ENCODE measurements at places on chromosomes 11 and 22.
A peak's percentile ranks its signal among the peaks of the same experiment; 100 is the strongest.

GRCh38 chr11:118916842-118917388 is 8.8 kb downstream of the BCL9L start:
- H3K27me3 ChIP-seq = no peaks in the 10 kb centered on the region
- H3K4me3 ChIP-seq = no peak overlapping the region
- DNase-seq = peak; percentile 55

GRCh38 chr11:102582140-102582539 is 43.0 kb downstream of the MMP20 start:
- no peak overlapping the region for H3K4me3 ChIP-seq
- H3K4me1 ChIP-seq = no peaks in the 10 kb centered on the region
- no peaks in the 10 kb centered on the region for H3K36me3 ChIP-seq
- no peak overlapping the region for H3K27ac ChIP-seq
- H3K27me3 ChIP-seq = no peaks in the 10 kb centered on the region

DNA sequence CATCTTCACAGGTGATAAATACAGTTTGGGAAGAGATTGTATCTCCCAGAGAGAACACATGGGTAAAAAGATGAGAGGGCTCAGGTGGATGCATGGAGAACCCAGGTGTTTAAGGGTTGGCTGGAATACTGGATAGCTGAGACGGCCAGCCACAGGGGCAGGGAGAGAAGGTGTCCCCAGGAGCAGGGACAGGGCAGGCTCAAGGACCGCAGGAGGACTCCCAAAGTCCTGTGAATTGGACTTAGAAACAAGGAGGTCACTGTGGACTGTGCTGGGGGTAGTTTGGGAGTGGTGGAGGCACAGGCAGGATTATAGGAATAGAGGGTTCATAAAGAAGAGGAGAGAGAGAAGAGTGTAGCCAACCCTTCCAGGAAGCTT is 103.8 kb upstream of the PARVA start:
- no peaks in the 10 kb centered on the region for H3K27me3 ChIP-seq
- peaks cover 8% of the 10 kb centered on the region for H3K4me1 ChIP-seq
- no peak for DNase-seq
- no peak overlapping the region for H3K27ac ChIP-seq
- no peaks in the 10 kb centered on the region for H3K36me3 ChIP-seq
- H3K4me3 ChIP-seq = no peak overlapping the region

GRCh38 chr11:73114110-73114834 is 27.8 kb downstream of the FCHSD2 start:
- H3K4me1 ChIP-seq = no peaks in the 10 kb centered on the region
- DNase-seq = no peak
- no peak overlapping the region for H3K27ac ChIP-seq

DNA sequence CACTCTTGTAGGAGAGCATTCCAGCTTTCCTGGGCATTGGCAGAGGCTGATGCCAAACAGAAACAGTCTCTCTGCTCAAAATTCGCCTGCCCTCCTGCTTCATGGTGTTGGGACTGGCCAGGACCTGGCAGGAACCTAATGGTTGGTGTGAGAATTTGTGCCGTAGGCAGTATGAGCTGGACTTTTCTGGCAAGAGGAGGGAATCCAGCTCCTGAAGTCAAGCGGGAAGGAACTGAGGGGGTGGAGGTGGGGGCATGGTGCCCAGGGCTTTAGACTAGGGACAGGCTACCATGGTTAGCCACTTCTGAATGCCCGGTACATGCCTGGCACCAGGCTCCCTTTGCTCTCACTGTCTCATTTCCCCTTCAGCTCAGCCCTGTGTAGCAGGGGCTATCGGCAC is 6.9 kb upstream of the TOMM22 start:
- H3K4me1 ChIP-seq = no peaks in the 10 kb centered on the region
- no peaks in the 10 kb centered on the region for H3K27me3 ChIP-seq
- DNase-seq = no peak
- H3K4me3 ChIP-seq = no peak overlapping the region
- H3K27ac ChIP-seq = no peak overlapping the region

- DNase-seq = no peak
- H3K36me3 ChIP-seq = no peaks in the 10 kb centered on the region
- H3K27me3 ChIP-seq = no peaks in the 10 kb centered on the region
- H3K27ac ChIP-seq = peak overlapping the region; percentile 89
Measured at GRCh38 chr22:28882545-28882877, 861 bp upstream of the ZNRF3 start.

DNA sequence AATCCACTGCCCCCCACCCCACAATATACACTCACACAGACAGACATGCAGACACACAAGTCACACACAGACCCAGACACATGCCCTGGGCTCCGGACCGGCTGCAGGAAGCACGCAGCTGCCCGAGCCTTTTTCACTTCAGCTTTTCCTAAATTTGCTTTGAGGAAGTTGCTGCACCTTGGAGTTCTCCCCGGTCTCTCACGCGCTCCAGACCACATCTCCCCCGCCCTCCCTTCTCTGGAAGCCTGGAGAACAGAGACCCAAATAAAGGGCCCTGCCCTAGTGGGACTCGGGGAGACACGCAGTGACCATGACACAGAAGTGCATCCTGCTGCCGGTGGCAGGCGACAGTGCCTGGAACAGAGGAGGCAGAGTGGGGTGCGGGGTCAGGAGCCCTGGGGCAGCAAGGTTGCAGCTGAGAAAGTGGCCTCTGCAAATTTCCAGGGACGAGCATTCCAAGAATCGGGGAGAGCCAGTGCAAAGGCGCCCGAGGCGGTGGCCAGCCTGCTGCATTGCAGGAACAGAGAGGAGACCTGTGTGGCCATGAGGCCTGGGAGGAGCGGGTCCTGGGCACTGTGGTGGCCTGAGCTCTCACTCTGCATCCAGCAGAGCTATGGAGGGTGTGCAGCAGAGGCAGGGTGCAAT is 19.1 kb downstream of the RPL3 start:
- DNase-seq = peak; percentile 42
- H3K36me3 ChIP-seq = no peaks in the 10 kb centered on the region
- peaks cover 17% of the 10 kb centered on the region for H3K4me1 ChIP-seq
- peaks cover 5% of the 10 kb centered on the region for H3K27me3 ChIP-seq
- peak overlapping the region; percentile 46 for H3K27ac ChIP-seq

DNA sequence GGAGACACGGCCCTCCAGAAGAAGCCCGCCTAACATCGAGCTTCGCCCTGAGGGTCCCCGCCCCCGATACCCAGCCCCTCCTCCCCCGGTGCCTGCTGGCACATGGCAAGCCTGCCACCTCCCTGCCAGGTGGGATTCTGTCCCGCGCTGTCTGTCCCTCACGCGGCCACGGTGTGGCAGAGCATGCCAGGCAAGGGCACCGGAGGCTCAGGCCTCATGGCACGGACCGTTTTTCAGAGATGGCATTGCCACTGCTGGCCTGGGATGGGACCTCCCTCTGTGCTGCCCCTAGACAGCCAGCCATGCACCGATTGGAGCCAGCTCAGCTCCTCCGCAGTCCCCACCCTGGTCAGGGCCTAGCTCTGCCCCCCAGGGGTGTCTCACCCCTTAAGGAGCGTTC is 19.4 kb downstream of the MRPL23 start:
- no peaks in the 10 kb centered on the region for H3K36me3 ChIP-seq
- no peaks in the 10 kb centered on the region for H3K4me1 ChIP-seq
- no peak overlapping the region for H3K27ac ChIP-seq
- DNase-seq = no peak

DNA sequence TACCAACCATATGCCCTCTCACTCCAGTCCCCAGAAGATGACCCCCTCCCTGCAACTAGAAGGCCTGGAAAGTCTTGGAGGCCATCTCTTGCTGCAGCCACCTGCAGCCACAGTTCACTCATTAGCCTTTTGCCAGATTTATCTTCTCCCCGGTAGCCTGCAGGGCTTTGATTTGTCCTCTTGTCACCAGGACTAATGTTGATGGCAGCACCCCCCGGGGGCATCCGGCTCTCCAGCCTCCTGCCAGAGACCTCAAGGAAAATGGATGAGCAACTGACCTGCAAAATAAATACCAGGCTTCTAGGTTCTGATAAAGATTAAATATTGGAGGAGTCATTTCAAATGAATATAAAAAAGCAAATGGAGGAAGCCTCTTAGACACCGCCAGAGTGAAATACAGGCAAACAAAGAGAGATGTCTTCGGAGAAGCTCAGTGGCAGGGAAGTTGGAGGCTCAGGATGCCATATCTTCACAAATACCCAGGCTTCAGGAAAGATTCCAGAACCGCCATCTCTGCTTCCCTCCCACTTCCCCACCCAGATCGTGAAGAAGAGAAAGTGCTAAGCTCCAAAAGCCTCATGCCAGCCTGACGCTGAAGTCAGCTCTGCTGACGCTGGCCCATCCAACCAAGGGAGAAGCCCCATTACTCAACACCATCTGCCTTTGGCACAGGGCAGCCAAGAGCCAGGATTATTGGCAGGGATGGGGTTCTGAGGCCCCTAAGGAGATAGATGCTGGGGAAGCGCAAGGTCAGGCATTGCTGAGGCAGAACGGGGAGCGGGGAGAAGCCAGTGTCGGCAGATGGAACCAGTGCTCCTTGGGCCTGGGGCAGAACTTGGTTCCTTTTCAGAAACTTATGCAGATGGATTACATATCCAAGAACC is 362.7 kb downstream of the CADM1 start:
- no peaks in the 10 kb centered on the region for H3K27me3 ChIP-seq
- no peak overlapping the region for H3K27ac ChIP-seq
- H3K36me3 ChIP-seq = no peaks in the 10 kb centered on the region
- no peak for DNase-seq

GRCh38 chr11:63764679-63765647 is 3.6 kb downstream of the ZFTA start:
- peaks cover 13% of the 10 kb centered on the region for H3K27me3 ChIP-seq
- no peaks in the 10 kb centered on the region for H3K36me3 ChIP-seq
- no peak overlapping the region for H3K4me3 ChIP-seq
- DNase-seq = peak; percentile 68
- peak overlapping the region; percentile 67 for H3K27ac ChIP-seq
- H3K4me1 ChIP-seq = peaks cover 53% of the 10 kb centered on the region

DNA sequence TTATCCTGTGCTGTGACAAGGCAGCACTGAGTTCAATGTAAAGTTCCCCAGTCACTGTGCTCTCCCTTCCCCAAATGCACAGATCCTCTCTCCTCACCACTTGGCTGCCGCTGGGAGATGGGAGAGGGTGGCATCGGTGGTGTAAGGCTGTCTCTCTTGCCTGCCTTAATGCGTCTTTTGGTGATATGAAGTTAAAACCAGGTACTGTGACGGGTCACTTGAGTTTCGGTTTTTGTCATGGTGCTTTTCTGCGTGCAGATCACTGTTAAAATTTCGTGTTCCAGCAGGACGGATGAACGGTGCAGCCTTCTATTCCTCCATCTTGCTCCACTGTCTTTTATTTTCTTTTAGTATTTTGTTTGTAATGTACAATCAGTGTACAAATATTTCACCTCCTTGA is 18.6 kb downstream of the GLB1L2 start:
- H3K36me3 ChIP-seq = no peaks in the 10 kb centered on the region
- no peak overlapping the region for H3K27ac ChIP-seq
- H3K27me3 ChIP-seq = no peaks in the 10 kb centered on the region
- no peak for DNase-seq

DNA sequence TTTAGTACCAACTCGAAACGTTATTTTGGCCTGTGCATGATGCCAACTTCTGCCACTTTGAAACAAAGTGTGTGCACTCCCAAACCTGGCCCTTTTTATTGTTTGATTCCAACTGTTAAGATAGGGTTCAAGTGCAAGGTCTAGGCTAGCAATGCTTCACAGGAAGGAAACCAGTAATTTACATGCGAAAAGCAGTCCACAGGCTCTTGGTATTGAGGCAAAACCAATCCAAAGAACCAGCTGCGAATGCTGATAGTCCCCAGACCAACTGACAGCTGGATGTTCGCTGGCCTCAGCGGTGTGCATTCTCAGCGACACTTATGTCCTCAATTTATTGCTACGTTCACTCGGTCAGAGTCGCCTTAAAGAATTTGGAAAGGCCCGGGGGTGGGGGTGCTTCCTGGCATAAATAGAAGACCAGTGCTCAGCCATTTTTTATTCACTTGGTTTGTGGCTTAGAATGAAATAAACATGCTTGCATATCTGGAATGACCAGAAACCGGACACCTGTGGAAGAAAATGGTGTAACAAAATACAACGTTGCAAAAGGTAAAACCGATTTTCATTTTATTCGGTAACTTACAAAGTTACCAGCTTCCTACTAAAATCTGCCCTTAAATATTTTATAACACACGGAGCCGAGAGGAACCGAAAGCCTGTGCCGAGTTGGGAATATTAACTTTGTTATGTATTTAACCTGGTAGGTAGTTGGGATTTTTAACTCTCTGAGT is 1.6 kb downstream of the CPT1A start:
- H3K27me3 ChIP-seq = no peaks in the 10 kb centered on the region
- no peaks in the 10 kb centered on the region for H3K36me3 ChIP-seq
- H3K27ac ChIP-seq = peak overlapping the region; percentile 99
- peak overlapping the region; percentile 57 for H3K4me3 ChIP-seq

GRCh38 chr22:26414347-26414746 is 14.7 kb upstream of the ASPHD2 start:
- H3K4me3 ChIP-seq = no peak overlapping the region
- H3K27ac ChIP-seq = no peak overlapping the region
- H3K4me1 ChIP-seq = peaks cover 4% of the 10 kb centered on the region
- peaks cover 26% of the 10 kb centered on the region for H3K27me3 ChIP-seq
- no peaks in the 10 kb centered on the region for H3K36me3 ChIP-seq

- no peak overlapping the region for H3K27ac ChIP-seq
- H3K36me3 ChIP-seq = no peaks in the 10 kb centered on the region
- H3K4me3 ChIP-seq = no peak overlapping the region
Measured at GRCh38 chr11:36443661-36444060, 66.4 kb downstream of the TRAF6 start.

- peak within 1 kb of the TSS; percentile 96 for H3K27ac ChIP-seq
- H3K36me3 ChIP-seq = no peaks in the 10 kb centered on the region
- DNase-seq = peak; percentile 44
- H3K27me3 ChIP-seq = no peaks in the 10 kb centered on the region
- peak within 1 kb of the TSS; percentile 71 for H3K4me3 ChIP-seq
- peaks cover 32% of the 10 kb centered on the region for H3K4me1 ChIP-seq
Measured at GRCh38 chr22:20494978-20495860, at the start of gene KLHL22. KLHL22 (minus strand) TSS chr22:20495795; CDS start chr22:20489211, 6,584 bp downstream.

- no peaks in the 10 kb centered on the region for H3K36me3 ChIP-seq
- no peak overlapping the region for H3K4me3 ChIP-seq
- DNase-seq = no peak
- no peaks in the 10 kb centered on the region for H3K27me3 ChIP-seq
- no peaks in the 10 kb centered on the region for H3K4me1 ChIP-seq
Measured at GRCh38 chr22:32874976-32875375, 73.5 kb downstream of the TIMP3 start.

- peak; percentile 29 for DNase-seq
- H3K27me3 ChIP-seq = peaks cover 44% of the 10 kb centered on the region
- no peak overlapping the region for H3K4me3 ChIP-seq
- H3K4me1 ChIP-seq = peaks cover 10% of the 10 kb centered on the region
- H3K36me3 ChIP-seq = no peaks in the 10 kb centered on the region
Measured at GRCh38 chr11:133230431-133230830, 301.9 kb downstream of the OPCML start.

Data from transverse colon (tissue), 4 donors.